NAMALWA (cell line): ENCODE measurements at places on chromosomes 13 and 19.
A peak's percentile ranks its signal among the peaks of the same experiment; 100 is the strongest.

DNA sequence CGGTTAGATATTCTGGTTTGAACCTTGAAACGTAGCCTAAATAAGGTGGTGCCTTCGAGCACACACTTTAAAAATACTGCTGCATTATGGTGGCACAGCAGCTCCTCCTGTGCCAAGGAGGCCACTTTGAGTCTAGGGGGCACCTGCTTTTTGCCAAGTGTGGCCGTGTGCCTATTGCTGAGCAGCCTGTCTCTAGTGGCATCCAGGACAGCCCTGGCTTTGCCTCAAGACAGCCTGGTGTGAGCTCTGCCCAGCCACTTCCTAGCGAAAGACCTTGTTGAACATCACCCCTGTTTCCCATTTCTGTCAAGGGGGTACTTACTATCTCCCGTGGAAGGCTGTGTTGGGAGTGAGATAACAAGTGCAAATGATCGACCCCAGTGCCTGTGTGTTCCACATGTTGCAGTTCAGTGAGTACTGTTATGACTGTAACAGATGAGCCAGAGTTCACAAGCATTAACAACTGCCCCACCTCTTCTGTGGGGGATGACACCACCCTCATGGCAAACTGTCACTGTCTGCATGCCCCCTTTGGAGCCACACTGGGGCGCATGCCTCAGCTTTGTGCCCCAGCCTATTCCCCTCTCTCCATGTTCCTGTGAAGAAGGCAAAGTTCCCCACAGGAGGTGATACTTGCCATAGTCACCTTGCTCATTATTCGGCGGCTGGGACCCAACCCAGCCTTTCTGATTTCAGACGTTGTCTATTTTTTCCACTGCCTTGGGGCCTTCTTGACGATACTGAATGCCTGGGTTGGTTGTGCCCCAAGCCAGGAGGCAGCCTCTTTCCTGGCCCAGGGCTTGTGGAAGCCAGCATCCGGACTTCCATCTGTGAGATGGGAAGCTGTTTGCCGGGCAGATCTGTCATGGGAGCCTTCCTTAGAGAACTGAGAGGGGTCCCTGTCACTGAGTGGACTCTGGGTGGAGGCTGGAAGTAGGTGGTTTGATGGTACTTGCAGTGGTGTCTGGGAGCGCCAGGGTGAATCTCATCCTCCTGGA lies 5.4 kb downstream of the GATAD2A start:
- no peak for DNase-seq

DNA sequence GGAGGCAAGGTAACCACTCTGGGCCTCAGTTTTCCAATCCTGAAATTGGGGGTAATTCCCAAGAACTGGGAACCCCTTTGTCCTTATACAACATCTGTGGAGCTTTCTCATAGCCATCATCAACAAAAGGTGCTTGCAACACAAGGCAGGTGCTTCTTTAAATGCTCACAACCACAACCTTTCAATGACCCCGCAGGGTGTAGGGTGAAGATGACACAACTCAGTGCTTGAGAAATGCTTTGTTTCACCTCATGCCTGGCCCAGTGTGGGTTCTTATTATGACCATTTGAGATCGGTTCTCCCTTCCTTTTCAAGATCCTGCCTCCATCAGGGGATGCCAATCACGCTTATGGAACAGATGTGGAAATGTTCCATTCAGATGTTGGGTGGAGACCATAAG lies 8.4 kb downstream of the WIZ start:
- no peak for DNase-seq

- peak; percentile 65 for DNase-seq
Measured at GRCh38 chr13:110471156-110471832, 90.2 kb downstream of the RAB20 start.

GRCh38 chr13:101065329-101065728 lies 351.0 kb downstream of the NALCN start:
- DNase-seq: no peak

DNA sequence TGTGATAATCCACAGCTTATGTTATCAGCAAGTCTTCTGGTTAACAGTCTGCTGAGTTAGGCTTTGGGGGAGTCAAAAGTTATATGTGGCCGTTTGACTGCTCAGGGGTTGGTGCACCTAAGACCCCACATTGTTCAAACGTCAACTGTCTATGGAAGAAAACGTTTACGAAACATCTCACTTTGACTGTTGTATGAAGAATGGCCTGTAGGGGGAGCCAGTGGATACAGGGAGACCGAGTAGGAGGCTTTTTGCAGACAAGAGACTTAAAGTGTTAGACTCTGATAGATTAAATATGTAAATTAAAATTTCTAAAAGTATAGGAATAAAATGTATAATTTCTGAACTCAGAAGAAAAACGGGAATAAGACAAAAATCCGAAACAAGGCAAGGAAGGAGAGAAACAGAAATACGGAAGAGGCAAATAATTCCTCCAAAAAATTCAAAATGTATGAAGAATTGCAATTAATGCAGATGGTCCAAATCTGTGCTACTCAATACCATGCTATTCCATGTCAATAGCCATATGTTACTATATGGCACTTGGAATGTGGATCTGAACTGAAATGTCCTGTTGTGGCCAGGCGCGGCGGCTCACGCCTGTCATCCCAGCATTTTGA lies 37.8 kb downstream of the TNFSF14 start:
- peak; percentile 93 for DNase-seq

- DNase-seq: no peak
Measured at GRCh38 chr13:26678796-26679195, 81.8 kb downstream of the GPR12 start.

GRCh38 chr13:54373211-54373610 lies 1344.6 kb downstream of the OLFM4 start:
- no peak for DNase-seq

GRCh38 chr13:34942732-34943435 lies 814 bp downstream of the NBEA start:
- peak; percentile 10 for DNase-seq

DNA sequence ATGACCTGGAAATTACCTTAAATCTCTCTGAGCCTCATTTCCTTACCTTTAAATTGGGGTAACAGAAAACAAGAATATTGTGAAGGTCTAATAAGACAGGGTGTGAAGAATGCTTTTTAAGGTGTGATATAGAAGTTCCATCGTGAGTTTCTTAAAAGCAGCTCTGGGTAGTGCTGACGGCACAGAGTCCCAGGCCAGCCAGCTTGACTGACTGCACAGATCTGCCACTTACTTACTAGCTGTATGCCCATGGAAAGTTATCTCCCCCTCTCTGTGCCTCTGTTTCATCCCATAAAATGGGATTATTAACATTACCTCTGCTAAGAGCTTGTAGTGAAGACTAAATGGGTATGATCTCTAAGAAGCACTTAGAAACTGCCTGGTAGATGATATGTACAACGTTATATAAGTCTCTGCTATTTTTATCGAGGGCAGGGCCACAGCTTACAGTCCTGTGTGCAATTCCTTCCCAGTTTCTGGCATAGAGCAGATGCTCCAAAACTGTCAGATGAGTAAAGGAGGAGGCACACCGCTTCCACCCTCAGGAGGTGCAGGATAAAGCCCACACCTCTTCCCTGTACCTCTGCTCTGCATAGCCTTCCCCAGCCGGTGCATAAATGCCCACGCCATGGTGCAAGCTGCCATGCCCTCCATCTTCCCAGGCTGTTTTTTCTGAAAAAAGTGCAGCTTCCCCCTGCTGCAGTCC lies 99.6 kb downstream of the MBNL2 start:
- DNase-seq: no peak

DNA sequence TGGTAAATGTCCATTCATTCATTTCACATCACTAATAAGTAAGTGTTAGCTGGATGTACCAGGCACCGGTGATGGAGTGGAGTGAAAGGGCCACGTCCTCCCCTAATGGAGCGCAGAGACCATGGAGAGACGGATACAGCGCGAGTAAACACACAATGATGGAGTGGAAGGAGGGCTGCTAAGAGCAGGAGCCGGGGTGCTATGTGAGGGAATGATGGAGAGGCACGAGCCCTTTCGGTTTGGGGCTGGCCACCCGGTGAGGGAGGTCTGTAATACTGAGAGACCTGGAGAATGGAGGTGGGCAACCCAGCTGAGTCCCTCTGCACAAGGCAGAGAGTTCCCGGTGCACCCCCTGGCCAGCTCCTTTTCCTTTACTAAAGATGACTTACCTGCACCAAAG lies 53.7 kb downstream of the PEPD start:
- no peak for DNase-seq

DNA sequence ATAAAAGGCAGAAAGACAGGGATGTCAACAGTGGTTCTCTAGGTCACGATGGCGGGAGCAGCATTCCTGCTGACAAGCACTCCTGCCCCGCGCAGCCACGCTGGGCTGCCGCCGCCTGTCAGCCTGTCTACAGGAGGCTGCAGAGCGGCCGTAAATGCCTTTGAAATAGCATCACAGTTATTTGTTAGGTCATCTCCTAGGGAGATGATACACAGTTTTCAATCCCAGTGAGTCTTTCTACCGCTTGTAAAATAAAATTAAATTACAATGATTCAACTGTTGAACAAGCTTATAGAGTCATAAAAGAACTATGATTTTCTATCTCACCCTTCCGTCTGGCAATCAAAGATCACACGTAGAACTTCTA lies 7.3 kb upstream of the SLC7A9 start:
- no peak for DNase-seq

DNA sequence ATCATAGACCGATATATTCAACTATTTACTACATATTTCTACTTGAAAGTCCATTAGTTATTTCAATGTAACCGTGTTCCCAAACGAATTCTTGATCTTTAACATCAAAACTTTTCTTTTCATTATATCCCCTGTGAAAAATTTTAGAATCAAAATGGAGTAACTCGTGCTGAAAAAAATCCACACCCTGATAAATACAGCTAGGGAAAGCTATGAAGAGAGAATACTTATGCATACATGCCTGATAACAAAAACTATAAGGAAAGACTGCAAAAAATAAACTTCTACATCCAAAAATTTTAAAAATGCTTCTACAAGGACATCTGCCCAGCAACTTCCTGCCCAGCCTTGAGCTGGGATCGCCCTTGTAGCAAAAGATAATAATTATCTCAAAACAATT lies 2458.3 kb upstream of the PCDH20 start:
- no peak for DNase-seq

GRCh38 chr13:32548837-32549236 lies 10.2 kb upstream of the N4BP2L2 start:
- DNase-seq: no peak

- no peak for DNase-seq
Measured at GRCh38 chr19:33546656-33547055, 25.1 kb upstream of the PEPD start.

- DNase-seq: no peak
Measured at GRCh38 chr13:76672420-76672819, 213.8 kb downstream of the KCTD12 start.

- peak; percentile 75 for DNase-seq
Measured at GRCh38 chr19:50720921-50721381, 1.3 kb upstream of the SHANK1 start.

GRCh38 chr19:49294401-49294800 lies 30.6 kb downstream of the SLC6A16 start:
- DNase-seq: no peak

- no peak for DNase-seq
Measured at GRCh38 chr13:28540612-28541011, 45.7 kb upstream of the FLT1 start.

- DNase-seq: no peak
Measured at GRCh38 chr19:32129141-32129540, 216.3 kb upstream of the ZNF507 start.

- peak; percentile 61 for DNase-seq
Measured at GRCh38 chr13:33353210-33353609, 67.7 kb upstream of the STARD13 start.

GRCh38 chr13:114324334-114324733 lies 10.0 kb downstream of the CHAMP1 start:
- no peak for DNase-seq

- no peak for DNase-seq
Measured at GRCh38 chr13:32752997-32753606, 166.8 kb downstream of the PDS5B start.

GRCh38 chr13:37685206-37685605 lies 86.6 kb upstream of the POSTN start:
- no peak for DNase-seq

DNA sequence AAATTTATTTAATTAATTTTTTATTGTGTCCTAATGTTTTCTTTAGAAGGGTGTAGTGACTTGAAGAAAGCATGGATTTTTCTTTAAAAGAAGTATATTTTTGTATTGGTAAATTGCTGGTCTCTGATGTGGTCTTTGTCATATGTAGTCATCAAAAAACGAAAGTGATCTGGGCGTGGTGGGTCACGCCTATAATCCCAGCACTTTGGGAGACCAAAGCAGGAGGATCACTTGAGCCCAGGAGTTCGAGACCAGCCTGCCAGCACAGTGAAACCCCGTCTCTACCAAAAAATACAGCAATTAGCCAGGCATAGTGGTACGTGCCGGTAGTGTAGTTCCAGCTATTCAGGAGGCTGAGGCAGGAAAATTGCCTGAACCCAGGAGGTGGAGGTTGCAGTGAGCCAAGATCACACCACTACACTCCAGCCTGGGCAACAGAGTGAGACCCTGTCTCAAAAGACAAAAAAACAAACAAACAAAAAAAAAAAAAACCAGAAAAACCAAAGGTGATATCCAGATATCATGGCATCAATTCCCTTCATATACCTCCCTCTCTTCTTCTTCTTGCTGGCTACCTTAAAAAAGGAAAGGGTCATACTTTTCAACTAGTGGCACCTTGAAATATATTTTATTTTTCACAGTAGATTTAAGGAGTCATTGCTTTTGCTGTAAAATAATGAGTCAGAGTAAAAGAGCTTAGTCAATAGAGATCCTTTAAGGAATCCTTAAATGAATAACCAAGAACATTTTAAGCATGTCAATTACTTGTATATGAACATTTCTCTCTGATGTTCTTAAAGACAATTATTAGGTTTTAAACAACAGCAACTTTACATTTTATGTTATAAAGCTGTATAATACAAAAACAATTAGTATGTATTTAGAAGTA lies 19.9 kb downstream of the KCTD4 start:
- DNase-seq: no peak

- no peak for DNase-seq
Measured at GRCh38 chr13:52156724-52157261, 2.6 kb downstream of the NEK3 start.

DNA sequence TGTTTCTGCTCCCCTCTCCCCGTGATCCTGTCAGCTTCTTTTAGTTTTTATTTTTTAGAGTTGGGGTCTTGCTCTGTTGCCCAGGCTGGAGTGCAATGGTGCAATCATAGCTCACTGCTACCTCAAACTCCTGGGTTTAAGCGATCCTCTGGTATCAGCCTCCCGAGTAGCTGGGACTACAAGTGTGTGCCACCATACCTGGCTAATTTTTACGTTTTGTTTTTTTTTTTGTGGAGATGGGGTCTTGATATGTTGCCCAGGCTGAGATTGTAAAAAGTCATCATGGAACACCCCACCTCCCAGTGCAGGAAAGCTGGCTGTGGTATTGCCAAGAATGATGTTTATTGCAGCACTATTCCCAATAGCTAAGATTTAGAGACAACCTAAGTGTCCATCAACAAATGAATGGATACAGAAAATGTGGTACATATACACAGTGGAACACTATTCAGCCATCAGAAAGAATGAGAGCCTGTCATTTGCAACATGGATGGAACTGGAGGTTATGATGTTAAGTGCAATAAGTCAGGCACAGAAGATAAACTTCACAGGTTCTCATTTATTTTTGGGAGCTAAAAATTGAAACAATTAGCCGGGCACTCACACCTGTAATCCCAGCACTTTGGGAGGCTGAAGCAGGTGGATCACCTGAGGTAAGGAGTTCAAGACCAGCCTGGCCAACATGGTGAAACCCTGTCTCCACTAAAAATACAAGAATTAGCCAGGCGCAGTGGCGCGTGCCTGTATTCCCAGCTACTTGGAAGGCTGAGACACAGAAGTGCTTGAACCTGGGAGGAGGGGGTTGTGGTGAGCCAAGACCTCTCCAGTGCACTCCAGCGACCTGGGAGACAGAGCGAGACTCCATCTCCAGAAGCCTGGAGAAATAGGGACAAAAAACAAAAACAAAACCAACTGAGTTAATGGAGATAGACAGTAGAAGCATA lies 6.6 kb upstream of the KLK15 start:
- no peak for DNase-seq
